SJSA1 (cell line): ENCODE measurements at places on chromosomes 2 and 18. TPM values are rescaled to one million over a fixed set of nuclear protein-coding genes. Genes with fewer than 3 reads are reported as not detected.

GRCh38 chr18:49342690-49343089, 117.8 kb downstream of the DYM start:
- DNase-seq = no peak

DNA sequence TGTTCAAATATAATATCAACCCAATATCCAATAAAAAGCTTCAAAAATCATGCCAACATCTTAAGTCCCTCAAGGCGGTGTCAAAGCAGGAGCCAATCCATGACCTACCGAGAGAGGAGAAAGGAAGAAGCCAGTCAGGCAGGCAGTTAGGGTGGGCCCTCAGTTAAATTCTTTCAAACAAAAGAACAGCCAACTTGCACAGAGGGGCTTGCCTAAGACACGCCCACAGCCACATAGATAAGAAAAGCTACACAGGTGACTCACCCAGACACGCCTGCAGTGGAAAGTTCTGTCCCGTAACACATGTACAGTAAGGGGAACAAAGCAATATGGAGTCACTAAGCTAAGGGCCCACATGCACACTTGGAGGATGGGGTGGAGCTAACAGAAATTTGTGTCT, 61.3 kb downstream of the SP110 start:
- DNase-seq = no peak

DNA sequence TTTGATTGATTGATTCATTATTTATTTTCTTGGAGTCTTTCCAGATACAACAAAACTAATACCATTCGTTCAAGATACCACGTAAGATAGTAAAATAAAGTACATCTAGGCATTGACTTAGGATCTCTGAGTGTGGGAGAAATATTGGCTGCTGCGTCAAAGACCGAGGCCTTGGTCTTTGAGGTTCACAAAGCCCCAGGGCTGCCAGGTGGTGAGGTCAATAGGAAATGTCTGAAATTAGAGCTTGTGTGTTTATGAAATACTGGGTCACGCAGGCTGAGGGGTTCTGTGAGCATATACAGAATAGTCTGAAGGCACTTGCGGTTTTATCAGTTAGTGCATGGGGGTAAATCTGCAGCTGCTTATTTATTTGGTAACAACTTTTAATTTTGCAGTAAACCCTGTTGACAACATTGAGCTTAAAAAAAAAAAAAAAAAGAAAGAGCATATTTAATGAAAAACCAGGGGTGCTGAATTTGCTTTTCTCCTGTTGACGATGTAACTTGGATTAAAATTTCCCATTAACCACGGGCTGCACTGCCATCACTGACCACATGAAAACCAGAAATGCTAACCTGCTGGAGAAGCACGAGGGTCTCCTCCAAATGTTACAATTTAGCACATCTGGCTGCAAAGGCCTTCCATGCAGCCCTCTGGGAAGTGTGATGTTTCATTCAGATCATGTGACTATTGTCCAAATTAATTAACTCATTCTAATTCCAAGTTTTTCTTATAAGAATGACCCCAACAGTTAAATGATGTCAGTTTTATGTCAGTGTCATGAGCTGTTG, 27.1 kb upstream of the SERPINB12 start:
- DNase-seq = no peak

GRCh38 chr18:62109676-62110075, 77.2 kb downstream of the PIGN start:
- no peak for DNase-seq

Gene FAM228A
- not detected in 2 replicates for total RNA-seq

DNA sequence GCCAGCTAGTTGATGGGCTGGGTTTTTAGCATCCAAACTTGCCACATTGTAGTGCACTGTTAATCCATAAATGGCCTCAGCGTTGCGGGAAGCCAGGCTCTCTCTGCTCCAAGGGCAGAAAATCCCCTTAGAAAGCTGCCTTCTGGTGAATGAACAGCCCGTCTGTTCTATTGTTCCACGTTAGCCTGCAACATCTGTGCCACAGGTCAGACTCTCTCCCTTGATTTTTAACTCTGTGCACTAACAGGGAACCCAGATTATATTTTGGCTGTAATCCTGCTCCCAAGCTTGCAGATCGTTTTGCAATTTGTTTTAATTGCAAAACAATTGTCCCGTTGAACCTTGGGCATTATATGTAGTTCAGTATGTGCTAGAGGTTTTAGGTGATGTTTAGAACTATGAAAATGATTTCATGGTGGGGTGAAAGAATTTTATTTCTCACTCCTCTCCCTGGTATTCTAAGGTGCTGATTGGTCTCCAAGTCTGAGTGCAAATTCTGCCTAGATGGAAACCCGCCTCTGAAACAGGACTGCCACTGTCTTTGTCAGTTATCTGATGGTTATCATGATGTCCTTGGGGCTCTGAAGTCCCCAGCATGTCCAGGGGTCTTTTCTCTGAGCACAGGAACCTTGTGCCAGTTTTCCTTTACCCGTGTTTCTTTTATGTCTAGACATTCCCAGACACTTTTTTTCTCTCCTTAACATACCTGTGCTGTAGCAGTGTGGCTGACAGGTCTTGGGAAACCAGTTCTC, 106.6 kb downstream of the MAP4K4 start:
- no peak for DNase-seq

GRCh38 chr18:61963705-61964104, 70.9 kb upstream of the RNF152 start:
- no peak for DNase-seq

DNA sequence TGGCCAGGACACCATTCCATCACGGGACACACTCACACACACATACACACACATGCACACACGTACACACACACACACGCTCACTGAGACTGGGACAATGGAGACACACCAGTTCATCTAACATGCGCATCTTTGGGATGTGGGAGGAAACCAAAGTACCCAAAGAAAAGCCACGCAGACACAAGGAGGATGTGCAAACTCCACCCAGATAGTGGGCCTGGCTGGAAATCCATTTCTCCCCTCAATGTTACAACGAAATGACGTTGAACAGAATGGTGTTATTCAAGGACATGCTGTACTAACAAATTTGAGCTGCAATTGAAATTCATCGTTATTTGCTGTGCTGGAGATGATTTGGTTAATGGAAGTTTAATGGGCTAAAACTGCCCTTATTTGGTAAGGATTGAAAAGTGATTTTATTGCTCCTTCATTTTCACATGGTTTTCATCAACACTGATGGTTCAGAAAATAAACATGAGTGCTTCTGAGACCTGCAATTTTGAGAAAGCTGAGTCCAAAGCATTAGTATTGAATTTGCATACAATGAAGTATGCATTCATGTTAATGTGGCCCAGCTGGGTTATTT, 110.0 kb downstream of the KCNE4 start:
- DNase-seq = no peak

GRCh38 chr2:9480157-9480556, 5.8 kb downstream of the IAH1 start:
- peak; percentile 30 for DNase-seq

Gene LYPD6
- 9.0 and 15.0 TPM in 2 replicates for total RNA-seq

Gene SLC4A3
- total RNA-seq = 4.0 and 4.1 TPM in 2 replicates

- peak; percentile 5 for DNase-seq
Observed at GRCh38 chr2:146734042-146734820, 1110.6 kb upstream of the ACVR2A start.

Gene MALT1
- total RNA-seq = 21.7 and 24.0 TPM in 2 replicates

Gene DAPL1
- not detected in 2 replicates for total RNA-seq

DNA sequence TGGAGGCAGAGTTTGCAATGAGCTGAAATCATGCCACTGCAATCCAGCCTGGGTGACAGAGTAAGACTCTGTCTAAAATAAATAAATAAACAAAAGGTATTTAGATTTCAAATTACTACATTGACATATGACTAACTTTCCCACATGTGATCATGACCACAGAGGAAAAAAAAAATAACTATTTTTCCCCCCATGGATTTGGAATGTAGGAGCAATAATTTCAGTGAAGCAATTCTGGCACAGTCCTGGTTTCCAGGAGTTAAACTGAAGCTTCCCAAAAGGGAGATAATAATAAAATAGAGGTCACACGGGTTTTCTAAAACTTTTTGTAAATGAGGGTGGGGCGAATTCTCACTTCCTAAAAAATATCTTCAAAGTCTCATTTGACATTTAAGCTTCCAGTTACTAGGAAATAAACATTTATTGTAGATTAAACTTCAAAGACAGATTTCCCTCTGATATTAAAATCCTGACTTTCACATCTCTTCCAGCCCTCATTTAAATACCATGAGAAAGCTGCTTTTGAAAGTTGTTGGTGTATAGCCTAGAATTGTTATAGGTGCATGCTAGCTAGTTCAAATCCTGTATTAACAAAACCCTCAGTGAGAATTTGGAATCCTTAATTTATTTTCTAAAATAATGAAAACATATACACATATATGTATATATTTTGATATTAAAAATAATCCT, 20.7 kb downstream of the SLC19A3 start:
- no peak for DNase-seq

GRCh38 chr18:61470031-61470674, 136.9 kb downstream of the CDH20 start:
- DNase-seq = no peak

DNA sequence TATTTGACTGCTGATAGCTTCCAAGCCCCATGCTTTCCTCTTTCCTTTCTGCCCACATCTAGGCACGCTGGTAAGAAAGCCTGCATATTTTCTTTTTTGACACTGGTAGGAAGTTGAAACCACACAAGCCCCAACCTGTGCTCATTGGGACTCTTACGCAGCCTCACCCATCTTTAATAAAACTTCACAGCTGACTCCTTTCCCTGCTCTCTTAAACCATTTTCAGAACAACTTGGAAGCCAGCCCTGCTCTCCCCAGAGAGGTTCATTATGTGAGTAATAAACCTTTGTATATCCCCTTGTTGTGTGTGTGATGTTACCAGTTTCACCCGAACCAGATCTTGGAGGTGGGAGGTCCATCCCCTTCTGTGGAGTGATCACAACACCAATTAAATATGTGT, 268.4 kb downstream of the GPD2 start:
- DNase-seq = no peak

Gene TANC1
- total RNA-seq = 11.6 and 26.5 TPM in 2 replicates

- no peak for DNase-seq
Observed at GRCh38 chr18:74479486-74480148, 16.5 kb upstream of the CNDP2 start.

GRCh38 chr2:225615514-225615913, 216.0 kb downstream of the NYAP2 start:
- no peak for DNase-seq

Gene TMEFF2
- 0.16 and 0.25 TPM in 2 replicates for total RNA-seq

- peak; percentile 12 for DNase-seq
Observed at GRCh38 chr2:72538486-72538885, 287.3 kb downstream of the EXOC6B start.

Gene MOGAT1
- total RNA-seq = not detected in 2 replicates

DNA sequence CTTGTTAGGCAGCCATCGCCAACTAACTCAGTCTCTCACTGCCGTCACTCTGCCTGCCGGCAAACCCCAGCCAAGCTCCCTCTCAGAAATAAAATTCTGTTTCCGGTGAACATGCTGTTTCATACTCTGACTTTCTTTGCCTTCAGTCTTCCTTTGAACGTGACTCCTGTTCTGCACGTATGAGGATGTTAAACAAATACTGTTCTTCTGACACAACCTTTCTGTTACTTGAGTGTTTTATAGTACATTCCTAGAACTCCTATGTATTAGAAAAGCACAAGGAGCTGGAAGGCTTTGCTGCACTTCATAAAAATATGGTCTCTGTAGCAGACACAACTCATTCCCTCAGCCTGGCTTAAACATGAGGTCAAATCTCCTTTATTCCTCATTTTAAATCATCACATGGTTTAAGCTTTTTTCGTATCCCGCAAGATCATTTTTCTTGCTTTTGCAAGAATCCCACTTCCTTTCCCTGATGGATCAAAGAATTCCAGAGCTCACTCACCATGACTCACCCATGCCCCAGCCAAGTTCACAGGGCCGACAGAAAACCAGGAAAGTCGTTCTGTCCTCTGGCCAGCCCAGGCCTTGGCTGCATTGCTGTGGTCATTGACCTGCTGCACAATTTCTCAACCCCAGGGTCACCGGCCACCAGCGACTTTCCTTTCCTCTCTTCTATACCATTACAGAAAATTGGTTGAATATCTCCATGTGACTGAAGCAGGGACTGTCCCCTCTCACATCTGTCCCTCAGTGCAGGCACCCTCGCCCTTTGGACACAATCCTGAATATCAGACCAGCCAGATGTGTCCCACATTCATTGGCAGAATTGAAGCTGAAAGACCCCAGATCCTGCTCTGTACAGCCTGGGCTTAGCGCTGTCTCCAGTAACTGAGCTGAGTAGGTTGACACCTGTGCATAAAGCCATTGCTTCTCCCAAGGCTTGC, 183.1 kb upstream of the ARL4C start:
- DNase-seq = peak; percentile 92

GRCh38 chr2:95700519-95700918, 108.7 kb downstream of the TRIM43 start:
- no peak for DNase-seq

DNA sequence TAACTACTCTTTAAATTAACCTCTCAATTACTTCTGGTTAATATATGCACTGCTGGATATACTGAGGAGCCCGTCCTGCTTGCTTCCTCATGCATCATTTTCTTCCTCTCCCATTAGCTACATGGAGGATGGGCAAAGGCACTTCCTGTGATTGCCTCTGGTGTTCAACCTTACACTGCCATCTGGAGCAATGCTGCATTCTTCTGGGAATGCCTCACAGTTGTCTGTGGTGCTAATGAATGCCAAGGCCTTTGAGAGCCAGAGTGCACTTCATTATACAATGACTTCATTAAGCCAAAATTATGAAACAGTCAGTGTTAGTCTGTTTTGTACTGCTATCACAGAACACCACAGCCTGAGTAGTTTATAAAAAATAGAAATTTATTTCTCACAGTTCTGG, 134.8 kb upstream of the DOCK10 start:
- no peak for DNase-seq

DNA sequence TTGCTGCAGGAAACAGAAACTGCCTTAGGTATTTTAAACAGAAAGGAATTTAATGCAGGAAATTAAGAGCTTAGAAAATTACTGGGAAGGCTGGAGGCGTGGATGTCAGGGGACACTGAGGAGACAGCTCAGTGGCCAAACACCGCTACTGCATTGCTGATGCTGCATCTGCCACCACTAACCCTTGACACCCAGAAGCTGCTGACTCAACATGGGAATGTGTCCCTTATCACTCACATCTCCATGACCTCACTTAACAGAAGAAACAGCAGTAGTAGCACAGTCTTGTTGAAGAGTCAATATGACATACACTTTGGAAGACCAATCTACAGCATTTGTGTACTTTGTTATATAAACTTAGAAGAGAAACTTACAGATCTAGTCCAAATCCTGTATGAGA, 906.1 kb downstream of the SLC4A3 start:
- no peak for DNase-seq

Gene SFTPB
- not detected in 2 replicates for total RNA-seq

Gene G6PC2
- not detected in 2 replicates for total RNA-seq

Gene PREPL
- total RNA-seq = 27.3 and 39.0 TPM in 2 replicates

DNA sequence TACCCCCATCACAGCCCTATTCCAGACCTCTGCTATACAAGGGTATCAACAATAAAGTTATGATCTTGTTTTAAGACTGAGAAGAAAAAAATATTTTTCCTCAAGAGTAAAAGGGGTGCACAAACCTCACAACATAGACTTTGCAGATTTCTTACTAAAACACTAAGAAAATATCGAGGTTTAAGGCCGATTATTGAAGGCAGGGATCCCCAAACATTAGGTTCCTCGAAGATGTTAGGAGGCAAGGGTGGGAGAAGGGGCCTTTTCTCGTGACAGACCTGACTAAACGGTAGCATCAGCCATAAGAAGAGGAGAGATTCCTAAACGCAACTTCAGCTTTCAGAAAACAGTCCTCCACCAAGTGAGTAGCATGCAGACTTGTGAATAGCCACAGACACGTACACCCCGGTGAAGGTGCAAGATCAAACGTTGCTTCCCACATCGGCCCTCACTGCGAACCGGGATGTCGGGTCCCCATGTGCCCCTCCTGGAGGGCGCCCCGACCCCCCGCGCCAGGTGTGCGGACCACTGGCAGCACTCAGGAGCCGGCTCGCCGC, 678 bp downstream of the PIAS2 start:
- DNase-seq = peak; percentile 21
